ENCODE measurements at places on chromosomes 13 and 19.

DNA sequence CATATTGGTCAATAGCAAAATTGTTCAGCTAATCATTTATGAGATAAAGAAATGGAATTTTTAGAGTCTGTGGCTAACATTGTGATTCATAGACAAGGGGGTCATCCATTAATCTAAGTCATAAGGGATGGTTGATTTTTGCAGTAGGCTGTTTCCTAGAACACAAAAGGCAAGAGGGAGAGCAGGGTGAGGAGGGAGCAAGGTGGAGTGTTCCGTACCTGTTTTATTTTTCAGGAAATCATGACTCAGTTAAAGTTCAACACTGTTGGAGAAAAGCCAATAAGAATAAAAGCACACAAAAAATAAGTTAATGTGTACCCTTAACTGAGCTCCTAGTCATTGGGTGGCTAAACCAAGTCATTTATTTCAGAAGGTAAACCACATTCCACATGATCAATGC is 512.4 kb upstream of the ATXN8OS start:
- no peak for DNase-seq

- no peak for DNase-seq
These were observed 97.1 kb upstream of the SPATA13 start for GRCh38 chr13:24063281-24063877.

GRCh38 chr19:12779162-12779993 is 4.0 kb upstream of the HOOK2 start:
- no peak for DNase-seq

DNA sequence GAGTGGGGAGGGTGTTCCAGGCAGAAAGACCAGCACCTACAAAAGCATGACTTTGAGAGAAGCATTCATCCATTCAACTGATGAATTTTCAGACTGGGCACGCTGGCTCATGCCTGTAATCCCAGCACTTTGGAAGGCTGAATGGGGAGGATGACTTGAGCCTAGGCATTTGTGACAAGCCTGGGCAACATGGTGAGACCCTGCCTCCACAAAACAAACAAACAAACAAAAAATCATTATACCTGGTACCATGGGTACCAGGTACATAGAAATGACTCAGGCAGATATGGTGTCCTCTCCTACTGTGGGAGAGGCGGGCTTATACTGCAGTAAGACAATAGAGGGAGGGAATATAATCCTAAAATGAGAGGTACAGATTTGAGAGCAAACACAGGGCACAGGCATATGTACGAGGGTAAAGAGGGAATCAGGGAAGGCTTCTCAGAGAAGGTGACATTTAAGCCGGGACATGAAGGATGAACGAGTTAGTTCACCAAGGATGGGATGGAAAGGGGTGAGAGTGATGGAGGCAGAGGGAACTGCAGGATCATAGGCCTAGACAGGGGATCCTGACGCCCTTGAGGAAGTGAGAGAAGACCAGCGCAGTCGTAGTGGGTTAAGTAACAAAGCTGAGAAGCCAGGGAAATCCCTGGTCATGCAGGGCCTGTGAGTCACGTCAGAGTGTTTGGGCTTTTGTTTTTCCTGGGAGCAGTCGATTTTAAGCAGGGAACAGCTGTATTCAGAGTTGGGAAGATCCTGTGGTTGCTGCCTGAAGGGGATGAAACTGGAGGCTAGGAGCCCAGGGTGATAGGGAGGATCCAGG is 2.9 kb downstream of the CYP2S1 start:
- no peak for DNase-seq

GRCh38 chr13:24308488-24309020 is 826 bp upstream of the C1QTNF9 start:
- DNase-seq, result no peak

DNA sequence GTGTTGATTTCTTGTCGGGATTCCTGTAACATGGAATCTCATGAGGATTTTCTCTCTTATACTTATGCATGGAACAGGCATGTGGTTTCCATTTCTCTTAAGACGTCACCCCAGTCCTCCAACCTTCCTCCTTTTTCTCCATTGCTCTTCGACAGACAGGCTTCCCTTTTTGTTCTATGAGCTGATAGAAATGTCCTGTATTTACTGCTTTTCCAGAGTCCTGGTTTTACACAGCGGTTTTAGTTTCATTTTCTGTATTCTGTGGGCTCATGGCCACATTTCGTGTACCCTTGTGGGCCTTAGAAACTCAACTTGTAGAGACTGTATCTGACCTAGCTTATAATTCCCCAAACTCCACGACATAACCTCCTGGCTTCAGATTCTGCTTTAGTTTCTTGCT is 113.1 kb downstream of the PAN3 start:
- no peak for DNase-seq

DNA sequence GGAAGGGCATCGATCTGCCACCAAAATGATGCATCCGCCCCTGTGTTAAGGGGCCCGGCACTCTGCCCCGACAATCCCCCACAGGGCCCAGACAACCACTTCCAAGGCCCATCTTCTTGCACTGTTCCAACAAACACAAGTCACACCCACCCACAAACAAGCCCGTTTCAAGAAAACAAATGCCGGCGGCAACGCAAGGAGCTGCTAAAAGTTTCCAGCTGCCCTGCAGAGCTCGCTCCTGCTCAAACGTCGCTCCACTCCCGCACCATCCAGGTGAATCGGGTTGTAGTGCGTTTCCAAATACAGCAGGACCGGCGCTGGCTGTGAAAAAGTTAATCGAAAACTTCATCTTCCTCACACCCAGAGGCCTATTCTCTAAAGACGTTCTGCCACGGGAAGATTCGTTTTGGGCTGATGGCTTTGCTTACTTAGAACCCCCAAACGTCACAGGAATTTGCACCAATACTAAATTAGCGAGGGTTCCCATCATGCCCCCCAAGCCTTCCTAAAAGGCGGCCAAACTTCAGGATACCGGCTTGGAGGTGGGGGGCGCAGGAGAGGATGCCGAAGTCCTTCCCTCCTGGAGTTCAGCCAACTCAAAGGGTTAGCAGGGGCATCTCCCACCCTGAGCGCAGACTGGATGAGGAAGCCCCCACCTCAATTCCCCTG is 107.4 kb upstream of the DOCK9 start:
- no peak for DNase-seq

DNA sequence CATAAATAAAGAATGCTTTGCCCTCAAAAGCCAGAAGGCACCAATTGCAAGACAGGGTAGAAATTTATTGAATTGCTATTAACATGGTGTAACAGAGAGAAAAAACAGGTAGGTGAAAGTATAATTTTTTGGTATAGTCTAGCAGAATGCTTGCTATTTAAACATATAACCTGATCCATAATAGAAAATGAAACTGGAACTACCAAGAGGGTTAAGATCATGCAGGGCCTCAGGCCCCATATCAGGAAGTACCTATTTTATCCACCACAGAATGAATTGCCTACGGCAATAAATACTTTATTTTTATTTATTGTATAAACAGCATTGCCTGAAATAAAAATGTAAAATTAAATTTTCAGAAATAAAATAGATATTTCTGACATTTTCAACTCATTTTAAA is 159.5 kb downstream of the PRR20E start:
- no peak for DNase-seq

- no peak for DNase-seq
These were observed 7.0 kb downstream of the PDX1 start for GRCh38 chr13:27926644-27927434.

GRCh38 chr19:12555456-12555930 is 4.2 kb upstream of the ZNF564 start:
- no peak for DNase-seq

DNA sequence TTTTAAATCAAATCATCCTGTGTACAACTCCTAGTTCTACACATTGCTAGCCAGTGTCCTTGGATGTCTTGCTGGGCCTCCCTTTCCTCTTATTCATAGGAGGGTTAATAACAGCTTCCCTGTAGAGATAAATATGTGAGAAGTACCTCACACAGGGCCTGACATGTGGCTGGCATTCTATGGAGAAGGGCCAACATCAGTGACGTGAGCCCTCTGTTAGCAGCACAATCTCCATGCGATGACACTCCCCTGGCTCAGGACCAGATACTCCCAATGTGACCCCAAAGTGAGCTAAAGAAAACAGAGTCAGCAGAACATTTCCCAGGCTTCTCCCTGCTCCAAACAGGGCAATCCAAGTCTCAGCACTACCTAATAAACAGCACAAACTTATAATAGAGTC is 818.4 kb downstream of the DIAPH3 start:
- no peak for DNase-seq

GRCh38 chr19:49065905-49066512 is 1.4 kb upstream of the NTF4 start:
- DNase-seq, result no peak

- DNase-seq, result no peak
These were observed 163.5 kb upstream of the TUBA3C start for GRCh38 chr13:19345158-19345557.

GRCh38 chr13:97372936-97373335 is 61.0 kb upstream of the RAP2A start:
- no peak for DNase-seq

DNA sequence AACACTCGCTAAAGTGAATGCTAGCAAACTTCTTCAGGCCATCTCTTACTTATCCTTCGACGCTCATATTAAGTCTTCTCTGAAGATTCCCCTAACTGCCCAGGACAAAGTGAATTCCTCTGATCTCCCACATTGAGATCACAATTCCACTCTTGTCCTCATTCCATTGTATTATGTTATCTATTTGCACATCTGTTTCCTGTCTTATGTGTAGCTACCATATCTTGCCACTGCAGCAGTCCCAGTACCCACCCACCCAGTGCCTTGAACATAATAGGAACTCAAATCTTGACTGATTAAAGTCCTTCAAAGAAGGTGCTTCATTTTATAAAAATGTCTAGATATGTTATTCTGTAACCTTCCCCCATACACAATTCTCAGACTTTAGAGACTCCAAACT is 702.3 kb downstream of the DIAPH3 start:
- no peak for DNase-seq

DNA sequence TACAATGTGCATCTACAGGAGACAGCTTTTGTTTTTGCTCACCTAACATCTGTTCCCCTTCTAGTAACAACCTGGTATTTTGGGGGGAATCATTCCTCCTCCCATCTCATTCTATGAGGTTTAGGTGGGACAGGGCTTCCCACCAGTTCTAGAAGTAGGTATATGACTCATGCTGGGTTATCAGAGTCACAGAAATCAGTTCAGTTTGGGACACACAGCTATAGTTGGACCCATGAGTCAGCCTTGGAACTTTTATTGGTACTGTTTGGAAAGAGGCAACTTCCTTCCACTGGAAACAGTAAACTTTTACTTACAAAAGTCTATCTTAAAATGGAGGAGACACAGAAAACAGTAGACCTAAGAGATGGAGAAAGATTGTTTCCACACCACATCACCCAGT is 185.5 kb downstream of the DNAJC3 start:
- DNase-seq, result no peak

- no peak for DNase-seq
These were observed 73.3 kb downstream of the TNFRSF19 start for GRCh38 chr13:23643338-23644125.

DNA sequence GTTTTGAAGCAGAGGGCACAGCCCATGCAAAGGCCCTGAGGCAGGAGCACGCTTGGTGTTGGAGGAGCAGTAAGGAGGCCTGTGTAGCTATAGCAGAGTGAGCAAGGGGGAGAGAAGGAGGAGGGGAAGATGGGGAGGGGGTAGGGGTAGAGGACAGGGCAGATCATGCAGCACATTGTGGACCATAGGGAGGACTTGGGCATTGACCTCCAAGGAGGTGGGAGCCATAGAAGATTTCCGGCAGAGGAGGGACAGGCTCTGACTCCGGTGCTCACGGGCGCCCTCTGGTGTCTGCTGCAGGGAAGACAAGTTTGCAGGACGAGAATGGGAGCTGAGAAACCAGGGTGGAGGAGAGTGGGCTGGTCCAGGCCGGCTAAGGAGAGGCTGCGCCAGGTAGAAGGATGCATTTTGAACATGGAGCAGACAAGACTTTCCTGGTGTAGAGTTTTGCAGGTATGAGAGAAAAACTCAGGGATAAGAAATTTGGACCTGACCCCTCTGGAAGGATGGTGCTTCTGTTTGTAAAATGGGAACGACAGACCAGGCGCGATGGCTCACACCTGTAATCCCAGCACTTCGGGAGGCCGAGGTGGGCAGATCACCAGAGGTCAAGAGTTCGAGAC is 13.7 kb upstream of the CREB3L3 start:
- peak; percentile 25 for DNase-seq

GRCh38 chr19:45468159-45468651 is 409 bp downstream of the FOSB start:
- no peak for DNase-seq

- DNase-seq, result no peak
These were observed 33.8 kb upstream of the LRRC4B start for GRCh38 chr19:50602089-50602422.

- no peak for DNase-seq
These were observed 1.9 kb downstream of the CNN2 start for GRCh38 chr19:1028062-1028926.

DNA sequence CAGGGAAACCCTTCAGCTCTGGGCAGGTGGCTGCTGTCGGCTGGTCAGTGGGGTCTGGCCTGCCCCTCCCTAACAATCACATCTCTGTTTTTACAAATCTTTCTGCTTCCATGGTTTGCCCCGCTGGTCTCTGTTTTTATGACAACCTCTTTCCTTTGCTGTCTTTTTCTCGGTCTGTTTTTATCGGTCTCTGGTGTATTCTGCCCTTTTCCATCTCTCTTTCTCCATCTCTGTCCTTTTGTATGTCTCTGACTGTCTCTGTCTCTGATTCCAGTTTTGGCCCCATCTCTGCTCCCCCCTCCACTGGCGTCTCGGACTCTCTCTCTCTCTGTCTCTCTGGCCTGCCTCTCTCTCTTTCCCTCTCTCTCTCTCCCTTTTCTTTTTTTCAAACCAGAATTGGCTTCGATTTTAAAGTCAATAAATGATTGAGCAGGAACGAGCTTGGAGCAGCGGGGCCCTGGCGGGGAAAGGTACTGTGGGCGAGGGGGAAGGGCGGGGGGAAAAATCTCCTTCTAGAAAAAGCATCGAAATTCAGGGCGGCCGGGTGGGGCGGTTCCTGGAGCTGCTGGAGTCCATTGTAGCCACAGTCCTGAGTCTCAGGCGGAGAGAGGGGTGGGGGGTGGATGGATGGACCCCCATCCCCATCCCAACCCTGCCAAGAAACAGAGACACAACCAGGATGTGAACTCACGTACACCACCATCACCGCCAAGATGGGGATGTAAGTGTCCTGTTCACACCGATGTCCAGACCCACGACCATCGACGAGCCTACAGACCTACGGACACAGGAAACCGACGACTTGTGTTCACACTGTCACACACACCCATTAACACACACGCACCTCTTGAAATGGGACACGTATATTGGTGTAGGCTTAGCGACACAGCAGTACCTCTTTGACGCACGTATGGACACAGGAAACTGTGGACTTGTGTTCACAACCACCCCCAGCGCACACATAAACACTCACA is 3.0 kb downstream of the NFIX start:
- DNase-seq, result no peak

- no peak for DNase-seq
These were observed 271.2 kb downstream of the ENOX1 start for GRCh38 chr13:43515531-43515930.
